Glutamatergic neuron (in vitro differentiated cells): ENCODE measurements at places on chromosomes 4 and X.

GRCh38 chr4:174613979-174614378 is 91.7 kb upstream of the HPGD start:
- H3K27ac ChIP-seq = no peak overlapping the region
- peaks cover 6% of the 10 kb centered on the region for H3K36me3 ChIP-seq
- H3K27me3 ChIP-seq = no peaks in the 10 kb centered on the region
- no peaks in the 10 kb centered on the region for H3K4me1 ChIP-seq
- no peak for DNase-seq
- H3K4me3 ChIP-seq = no peak overlapping the region

DNA sequence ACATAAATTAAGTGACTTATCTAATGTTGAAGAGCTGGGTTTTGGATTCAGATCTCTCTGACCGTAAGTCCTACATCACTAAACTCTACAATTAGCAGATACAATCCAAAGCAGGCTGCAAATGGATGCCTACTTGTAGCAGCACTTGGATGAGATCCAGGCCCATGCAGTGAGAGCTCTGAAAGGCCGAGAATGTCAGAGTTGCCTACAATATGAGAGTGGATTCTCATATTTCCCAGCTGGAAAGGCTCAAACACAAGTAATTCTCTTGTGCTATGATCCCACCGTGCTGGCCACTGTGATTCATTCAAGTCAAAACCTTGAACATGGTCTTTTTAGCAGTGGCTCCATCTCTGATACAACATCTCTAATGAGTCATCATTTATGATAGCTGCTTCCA is 125.4 kb upstream of the CHRDL1 start:
- H3K4me1 ChIP-seq = no peaks in the 10 kb centered on the region
- H3K4me3 ChIP-seq = no peak overlapping the region
- no peak for DNase-seq
- H3K27me3 ChIP-seq = no peaks in the 10 kb centered on the region

DNA sequence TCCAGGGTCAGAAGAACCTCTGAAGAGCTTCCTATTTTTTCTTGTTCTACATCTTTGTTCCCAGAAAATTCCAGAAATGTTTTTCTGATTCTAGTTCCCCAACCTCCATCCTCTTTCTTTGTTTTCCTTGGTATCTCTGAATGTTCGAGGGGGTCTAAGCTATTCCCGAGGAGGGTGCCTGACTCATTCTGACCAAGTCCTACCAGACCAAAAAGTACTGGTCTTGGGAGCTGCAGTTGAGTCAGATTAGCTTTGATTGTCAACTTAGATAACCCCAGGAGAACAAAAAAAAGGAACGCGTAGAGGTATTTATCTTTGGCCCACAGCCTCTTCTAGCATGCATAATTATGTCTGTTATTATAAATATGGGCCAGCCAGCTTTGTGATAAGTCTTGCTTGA is 12.1 kb upstream of the TENM3 start:
- H3K36me3 ChIP-seq = no peaks in the 10 kb centered on the region
- no peak overlapping the region for H3K4me3 ChIP-seq
- no peaks in the 10 kb centered on the region for H3K4me1 ChIP-seq
- no peak for DNase-seq

DNA sequence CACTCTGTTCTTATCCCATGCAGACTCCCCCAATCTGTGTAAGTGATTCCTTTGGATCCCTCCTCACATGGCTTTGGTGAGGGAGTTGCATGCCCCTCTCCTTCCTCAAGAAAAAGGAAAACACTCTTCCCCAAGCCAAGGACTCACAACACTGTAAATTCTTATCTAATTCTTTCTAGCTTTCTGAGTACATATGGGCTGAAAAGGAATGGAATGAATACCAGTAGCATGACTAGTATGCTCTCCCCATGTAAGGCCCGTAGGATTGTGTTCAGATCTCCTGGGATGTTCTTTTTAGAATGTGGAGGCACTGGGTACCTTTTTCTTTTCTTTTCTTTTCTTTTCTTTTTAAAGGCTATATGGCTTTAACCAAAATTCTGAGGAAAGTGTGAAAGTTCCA is 17.0 kb upstream of the MAGED1 start:
- DNase-seq = no peak
- H3K4me1 ChIP-seq = no peaks in the 10 kb centered on the region
- no peak overlapping the region for H3K4me3 ChIP-seq
- no peak overlapping the region for H3K27ac ChIP-seq

DNA sequence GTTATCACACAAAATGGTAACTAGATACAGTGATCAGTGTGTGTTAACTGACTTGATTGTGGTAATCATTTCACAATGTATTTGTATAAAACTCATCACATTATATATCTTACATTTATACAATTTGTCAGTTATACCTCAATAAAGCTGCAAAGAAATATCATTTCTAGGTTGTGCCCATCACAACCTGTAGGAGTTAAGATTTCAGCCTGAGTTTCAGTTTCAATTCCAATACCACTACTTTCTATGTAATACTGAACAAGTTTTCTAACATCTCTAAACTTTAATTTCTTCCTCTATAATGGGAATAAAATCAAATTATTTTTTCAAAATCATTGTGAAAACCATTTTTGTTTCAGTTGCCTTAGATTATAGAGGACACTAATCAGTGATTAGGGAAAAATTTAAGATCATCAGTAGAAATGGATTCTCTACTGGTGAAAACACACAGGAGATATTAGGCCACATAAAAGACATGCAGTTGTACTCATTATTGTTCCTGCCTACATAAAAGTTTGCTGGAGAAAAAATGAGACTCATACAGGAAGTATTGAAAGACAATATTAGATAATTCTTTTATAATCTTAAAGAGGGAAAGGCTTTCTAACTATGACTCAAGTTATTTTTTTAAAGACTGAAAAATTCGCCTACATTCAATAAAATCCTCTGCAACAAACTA is 18.4 kb upstream of the TBC1D1 start:
- no peaks in the 10 kb centered on the region for H3K4me1 ChIP-seq
- H3K36me3 ChIP-seq = peaks cover 6% of the 10 kb centered on the region
- no peak overlapping the region for H3K4me3 ChIP-seq
- no peak for DNase-seq
- H3K27ac ChIP-seq = no peak overlapping the region

DNA sequence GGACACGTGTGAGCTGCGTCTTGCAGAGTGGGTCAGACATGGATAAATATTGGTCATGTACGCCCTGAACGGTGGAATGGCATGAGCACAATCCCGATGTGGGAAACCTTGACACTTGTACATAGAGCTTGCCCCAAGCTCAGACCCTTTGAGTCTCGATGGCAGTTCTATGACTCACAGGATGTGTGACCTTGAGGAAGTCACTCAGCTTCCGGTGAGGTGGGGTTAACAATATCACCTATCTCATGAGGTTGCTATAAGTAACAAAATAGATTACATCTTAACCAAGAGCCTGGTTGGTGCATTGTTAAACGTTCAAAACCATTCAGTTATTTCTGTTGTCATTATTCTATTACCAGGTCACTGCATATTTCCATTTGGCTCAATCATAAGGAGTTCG is 109.1 kb upstream of the TBL1X start:
- no peak overlapping the region for H3K27ac ChIP-seq
- no peak overlapping the region for H3K4me3 ChIP-seq
- peaks cover 5% of the 10 kb centered on the region for H3K27me3 ChIP-seq
- no peak for DNase-seq
- peaks cover 3% of the 10 kb centered on the region for H3K4me1 ChIP-seq

DNA sequence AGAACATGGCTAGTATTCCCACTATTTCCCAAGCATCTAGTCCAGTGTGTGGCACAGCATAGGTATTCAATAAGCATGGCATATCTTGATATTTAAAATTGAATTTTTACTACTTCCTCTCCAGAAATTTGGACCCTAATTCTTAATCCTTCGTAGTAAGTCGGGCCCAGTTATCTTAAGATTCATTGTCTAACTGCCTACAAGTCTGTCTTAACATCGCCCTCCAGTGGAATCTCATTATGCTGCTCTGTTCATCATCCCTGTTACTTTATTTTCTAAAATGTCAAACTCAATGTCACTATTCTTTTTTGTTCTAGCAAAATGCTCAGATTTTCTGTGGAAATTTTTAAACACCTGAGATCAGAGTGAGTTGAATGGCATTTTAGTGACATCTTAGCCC is 606.2 kb downstream of the KLHL13 start:
- H3K27ac ChIP-seq = no peak overlapping the region
- H3K4me3 ChIP-seq = no peak overlapping the region
- H3K27me3 ChIP-seq = no peaks in the 10 kb centered on the region
- no peak for DNase-seq

GRCh38 chrX:23952984-23953907 is 45.4 kb downstream of the CXorf58 start:
- no peak for DNase-seq
- H3K27me3 ChIP-seq = no peaks in the 10 kb centered on the region

- H3K36me3 ChIP-seq = no peaks in the 10 kb centered on the region
- H3K27ac ChIP-seq = no peak overlapping the region
- peaks cover 5% of the 10 kb centered on the region for H3K4me1 ChIP-seq
Observed at GRCh38 chr4:2269206-2269531, 7.3 kb upstream of the MXD4 start.

GRCh38 chr4:157713342-157713741 is 459.5 kb downstream of the GASK1B start:
- H3K27ac ChIP-seq = peak overlapping the region; percentile 83
- H3K4me1 ChIP-seq = peaks cover 5% of the 10 kb centered on the region
- H3K27me3 ChIP-seq = peaks cover 4% of the 10 kb centered on the region
- no peaks in the 10 kb centered on the region for H3K36me3 ChIP-seq
- H3K4me3 ChIP-seq = peak overlapping the region; percentile 2
- peak; percentile 28 for DNase-seq

GRCh38 chr4:75634951-75635350 is 4.6 kb upstream of the CDKL2 start:
- no peaks in the 10 kb centered on the region for H3K36me3 ChIP-seq
- no peak for DNase-seq
- H3K27me3 ChIP-seq = no peaks in the 10 kb centered on the region
- no peaks in the 10 kb centered on the region for H3K4me1 ChIP-seq
- no peak overlapping the region for H3K27ac ChIP-seq

DNA sequence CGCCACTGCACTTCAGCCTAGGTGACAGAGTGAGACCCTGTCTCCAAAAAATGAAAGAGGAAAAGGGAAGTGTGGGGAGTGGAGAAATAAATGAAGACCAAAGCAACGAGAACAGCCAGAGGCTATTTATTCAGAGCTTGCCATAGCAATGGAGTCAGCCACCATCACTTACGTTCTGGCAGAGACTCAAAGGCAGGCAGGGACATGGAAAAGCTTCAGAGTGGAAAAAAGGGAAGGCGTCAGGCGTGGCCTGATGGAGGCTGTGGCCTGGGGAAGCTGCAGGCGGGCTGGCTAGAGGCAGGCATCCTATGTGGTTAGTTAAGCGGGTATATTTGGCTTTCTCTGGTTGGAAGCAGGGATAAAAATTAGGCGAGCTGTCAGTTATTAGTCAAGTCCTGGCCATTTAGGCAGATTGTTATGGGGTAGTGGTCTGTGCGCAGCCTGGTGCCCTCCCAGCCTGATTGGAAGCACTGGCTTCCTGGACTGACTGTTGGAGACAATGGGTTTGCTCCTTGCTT is 73.3 kb downstream of the DCTD start:
- no peak for DNase-seq
- H3K36me3 ChIP-seq = no peaks in the 10 kb centered on the region
- H3K4me3 ChIP-seq = no peak overlapping the region
- H3K27ac ChIP-seq = no peak overlapping the region
- H3K27me3 ChIP-seq = peaks cover 11% of the 10 kb centered on the region
- H3K4me1 ChIP-seq = peaks cover 5% of the 10 kb centered on the region
